Epithelial cell of proximal tubule (primary cell): ENCODE measurements at places on chromosomes 3 and 15. TPM values are rescaled to one million over a fixed set of nuclear protein-coding genes. Genes with fewer than 3 reads are reported as not detected.

DNA sequence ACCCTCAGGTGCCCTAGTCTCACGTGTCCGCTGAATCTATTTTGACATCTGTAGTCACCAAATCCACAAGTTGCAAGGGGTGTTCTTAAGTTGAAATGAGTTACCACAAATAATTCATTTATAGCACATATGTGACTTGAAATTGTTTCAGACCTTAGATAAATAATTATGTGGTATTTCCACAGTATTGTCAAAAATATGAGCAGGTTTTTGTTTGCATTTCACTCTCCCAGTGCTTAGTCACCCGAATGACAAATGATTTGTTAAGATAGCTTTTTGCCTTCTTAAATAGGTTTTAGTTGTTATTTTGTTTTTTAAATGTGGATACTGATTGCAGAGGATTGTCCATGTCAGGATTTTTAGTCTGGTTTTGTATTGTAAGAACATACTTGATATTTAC lies 2.6 kb downstream of the MFSD1 start:
- no peak for DNase-seq

DNA sequence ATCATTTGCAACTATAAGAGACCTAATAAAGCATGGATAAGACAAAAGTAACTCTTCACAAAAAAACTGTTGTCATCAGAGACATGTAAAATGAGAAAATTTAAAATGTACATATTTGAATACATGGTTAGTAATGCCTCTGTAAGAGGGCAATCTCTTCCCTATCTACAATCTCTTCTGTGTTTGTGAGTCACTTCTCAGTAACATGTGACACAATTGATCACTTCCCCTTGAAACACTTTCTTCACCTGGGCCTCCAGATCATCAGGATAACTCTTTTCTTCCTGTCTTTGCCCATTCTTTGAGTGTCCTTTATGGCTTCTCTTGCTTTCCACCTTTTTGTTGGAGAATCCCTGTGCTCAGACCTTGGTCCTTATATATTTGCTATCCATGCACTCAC lies 50.4 kb downstream of the TFDP2 start:
- no peak for DNase-seq

DNA sequence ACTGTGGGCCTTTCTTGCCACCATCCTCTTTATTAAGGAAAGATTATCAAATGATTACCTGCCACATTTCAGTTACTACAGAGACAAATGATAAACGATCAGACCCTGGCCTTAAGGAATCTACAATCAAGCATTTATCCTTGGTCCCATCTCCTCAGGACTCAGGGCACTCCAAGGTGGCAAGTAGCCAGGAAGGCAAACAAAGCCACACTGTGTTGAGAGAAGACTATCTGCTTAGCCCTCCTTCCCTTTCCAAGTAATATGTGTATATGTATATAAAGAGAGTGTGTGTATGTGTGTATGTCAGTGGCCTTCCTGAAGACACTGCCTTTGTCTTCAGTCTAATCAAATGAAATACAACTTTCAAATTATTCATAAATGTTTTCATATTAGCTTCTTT lies 490.1 kb upstream of the ATP11B start:
- DNase-seq, result no peak

DNA sequence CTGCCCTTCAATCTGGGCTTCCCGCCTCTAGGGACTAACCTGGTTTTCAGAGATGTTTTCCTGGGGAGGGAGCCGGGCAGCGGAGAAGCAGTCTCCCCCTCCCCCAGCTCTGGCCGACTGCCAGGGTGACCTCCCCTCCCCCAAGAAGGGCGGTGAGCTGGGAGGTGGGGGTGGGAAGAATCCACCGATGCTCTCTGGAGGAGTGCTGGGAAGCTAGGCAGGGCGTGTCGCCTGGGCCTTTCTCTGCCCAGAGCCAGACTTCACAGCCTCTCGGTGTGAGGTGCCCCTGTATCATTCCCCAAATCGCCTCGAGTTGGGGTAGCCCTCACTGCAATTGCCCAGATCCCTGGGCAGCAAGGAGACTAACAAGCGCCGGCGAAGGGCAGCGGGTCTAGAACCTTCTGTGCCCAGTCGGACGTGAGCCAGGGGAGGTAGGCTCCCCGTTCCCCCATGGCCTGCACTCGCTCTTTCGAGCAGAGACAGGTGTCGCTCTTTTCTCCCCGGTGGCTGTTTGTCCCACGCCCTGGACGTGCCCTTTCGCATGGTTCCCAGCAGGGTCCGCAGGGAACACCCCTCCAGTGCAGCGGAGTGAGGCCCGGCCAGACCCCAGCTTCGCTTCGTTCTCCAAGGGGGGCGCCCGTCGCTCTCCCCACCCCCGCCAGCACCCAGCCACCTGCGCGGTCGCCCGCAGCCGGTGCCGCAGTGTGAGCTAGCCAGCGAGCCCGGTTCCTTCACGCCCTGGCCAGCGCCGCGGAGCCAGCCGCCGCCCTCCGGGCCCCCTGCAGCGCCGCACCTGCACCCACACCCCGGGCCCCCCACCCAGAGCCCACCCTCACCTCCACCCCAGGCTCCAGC lies 1.1 kb downstream of the RAB6B start:
- DNase-seq, result no peak

DNA sequence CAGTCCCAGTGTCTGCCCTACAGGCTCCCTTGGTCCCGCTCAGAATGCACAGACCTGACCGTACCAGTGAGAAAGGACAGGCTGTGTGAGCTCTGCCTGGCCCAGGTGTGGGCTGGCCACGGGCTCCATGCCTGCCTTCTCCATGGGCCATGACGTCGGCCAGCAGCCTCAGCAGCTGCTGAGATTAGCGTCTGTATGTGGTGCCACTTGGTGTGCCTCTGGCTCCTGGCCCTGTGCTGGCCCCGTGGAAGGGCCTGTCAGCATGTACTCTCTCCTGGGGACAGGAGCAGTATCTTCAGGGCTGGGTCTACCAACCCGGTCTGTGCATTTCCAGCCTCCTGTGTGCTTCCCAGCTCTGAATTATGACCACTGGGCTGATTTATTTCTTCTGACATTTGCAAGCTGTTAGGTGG lies 25.7 kb downstream of the KLF13 start:
- DNase-seq, result no peak

Gene AHSG
- not detected in 2 replicates for total RNA-seq
